Activated T-helper 17 cell treated with anti-CD3 and anti-CD28 coated beads, Interleukin-2, amount 50 U/mL, for 72 hours (primary cell): ENCODE measurements at places on chromosomes 13 and 19.

DNA sequence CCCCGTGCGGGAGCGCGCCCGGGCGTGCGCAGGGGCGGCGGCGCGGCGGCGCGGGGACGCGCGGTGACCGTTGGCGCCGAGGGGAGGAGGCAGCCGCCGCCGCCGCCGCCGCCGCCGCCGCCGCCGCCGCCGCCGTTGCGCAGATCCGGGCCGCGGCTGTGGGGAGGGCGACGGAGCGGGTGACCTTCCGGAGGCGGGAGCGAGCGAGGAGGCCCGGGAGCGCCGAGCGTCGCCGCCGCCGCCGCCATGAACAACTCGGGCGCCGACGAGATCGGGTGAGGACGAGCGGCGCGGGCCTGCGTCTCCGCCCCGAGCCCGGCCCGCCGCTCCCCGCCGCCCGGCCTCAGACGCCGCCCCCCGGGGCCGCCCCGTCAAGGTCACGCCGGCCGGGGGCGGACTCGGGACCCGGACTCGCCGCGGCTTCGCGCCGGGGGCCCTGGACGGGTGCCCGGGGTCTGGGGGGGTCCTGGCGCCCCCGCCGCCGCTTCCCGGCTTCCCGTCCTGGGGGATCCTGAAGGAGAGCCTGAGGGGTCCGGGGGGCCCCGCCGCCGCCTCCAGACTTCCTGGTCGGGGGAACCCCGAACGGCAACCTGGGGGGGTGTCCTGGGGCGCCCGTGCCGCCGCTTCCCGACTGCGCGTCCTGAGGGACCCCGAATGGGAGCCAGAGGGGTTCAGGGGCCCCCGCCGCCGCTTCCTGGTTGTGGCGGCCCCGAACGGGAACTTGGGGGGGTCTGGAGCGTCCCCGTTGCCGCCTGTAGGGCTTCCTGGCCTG lies at the start of gene DAZAP1:
Gene DAZAP1, plus strand, starts transcription at position 59 of the 772 bp plus-strand sequence. Its CDS starts 188 bp downstream, at position 247.
- H3K27me3 ChIP-seq = peaks cover 2% of the 10 kb centered on the region
- H3K4me3 ChIP-seq = peak within 1 kb of the TSS; percentile 95
- peak; percentile 23 for ATAC-seq
- H3K4me1 ChIP-seq = peaks cover 26% of the 10 kb centered on the region

GRCh38 chr13:100540621-100541020 lies 48.0 kb downstream of the GGACT start:
- no peak for ATAC-seq
- no peaks in the 10 kb centered on the region for H3K27me3 ChIP-seq
- H3K4me1 ChIP-seq = peaks cover 5% of the 10 kb centered on the region
- no peak overlapping the region for H3K27ac ChIP-seq
- H3K4me3 ChIP-seq = no peak overlapping the region

GRCh38 chr19:5103061-5103701 lies 134.3 kb downstream of the KDM4B start:
- no peak overlapping the region for H3K27ac ChIP-seq
- ATAC-seq = no peak
- no peaks in the 10 kb centered on the region for H3K4me1 ChIP-seq

DNA sequence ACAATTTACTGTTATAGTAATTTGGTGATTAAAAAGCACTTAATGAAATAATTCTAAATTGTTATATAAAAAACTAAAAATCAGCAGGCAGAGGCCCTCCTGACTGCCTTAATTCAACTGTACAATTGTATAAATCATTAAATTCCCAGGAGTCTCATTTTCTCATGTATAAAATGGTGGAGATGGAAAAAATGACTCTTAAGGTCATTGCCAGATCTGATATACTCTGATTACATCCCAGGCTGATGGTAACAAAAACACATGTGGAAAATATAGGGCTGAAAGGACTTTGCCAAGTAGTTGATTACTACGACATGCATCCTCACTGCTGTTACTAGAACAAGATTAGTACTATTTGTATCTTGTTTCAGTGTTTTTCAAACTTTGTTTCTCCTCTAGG lies 1020.0 kb upstream of the SLC10A2 start:
- no peaks in the 10 kb centered on the region for H3K4me1 ChIP-seq
- ATAC-seq = no peak
- no peaks in the 10 kb centered on the region for H3K27me3 ChIP-seq
- no peak overlapping the region for H3K27ac ChIP-seq
- H3K36me3 ChIP-seq = no peaks in the 10 kb centered on the region
- H3K4me3 ChIP-seq = no peak overlapping the region

DNA sequence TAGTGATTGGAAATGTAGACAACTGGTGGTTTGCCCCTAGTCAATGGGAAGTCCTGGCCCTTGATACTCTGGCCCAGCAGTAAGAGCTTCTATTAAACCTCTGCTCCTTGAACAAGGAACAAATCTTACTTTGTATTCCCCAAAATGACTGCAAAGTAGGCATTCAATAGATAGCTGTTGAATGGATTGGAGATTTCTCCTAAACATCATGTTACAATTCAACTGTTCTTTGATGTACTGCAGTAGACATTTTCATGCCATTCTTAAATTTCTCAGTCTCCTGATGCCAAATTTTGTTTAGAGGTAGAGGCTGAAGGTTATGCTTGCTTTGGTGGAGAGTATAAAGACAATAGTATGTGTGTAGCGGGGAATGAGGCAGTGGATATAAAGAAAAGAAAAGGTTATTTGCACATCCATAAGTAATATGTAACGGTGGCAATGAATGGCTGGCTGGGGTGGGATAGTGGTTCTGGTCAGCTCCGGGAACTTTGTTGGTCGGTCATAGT lies 12.8 kb downstream of the MIR17HG start:
- peaks cover 61% of the 10 kb centered on the region for H3K36me3 ChIP-seq
- no peak for ATAC-seq
- no peaks in the 10 kb centered on the region for H3K27me3 ChIP-seq
- no peak overlapping the region for H3K4me3 ChIP-seq

GRCh38 chr13:111397202-111397880 lies 76.9 kb downstream of the TEX29 start:
- H3K27ac ChIP-seq = no peak overlapping the region
- no peaks in the 10 kb centered on the region for H3K4me1 ChIP-seq
- H3K36me3 ChIP-seq = no peaks in the 10 kb centered on the region
- H3K4me3 ChIP-seq = no peak overlapping the region
- no peak for ATAC-seq
- no peaks in the 10 kb centered on the region for H3K27me3 ChIP-seq

DNA sequence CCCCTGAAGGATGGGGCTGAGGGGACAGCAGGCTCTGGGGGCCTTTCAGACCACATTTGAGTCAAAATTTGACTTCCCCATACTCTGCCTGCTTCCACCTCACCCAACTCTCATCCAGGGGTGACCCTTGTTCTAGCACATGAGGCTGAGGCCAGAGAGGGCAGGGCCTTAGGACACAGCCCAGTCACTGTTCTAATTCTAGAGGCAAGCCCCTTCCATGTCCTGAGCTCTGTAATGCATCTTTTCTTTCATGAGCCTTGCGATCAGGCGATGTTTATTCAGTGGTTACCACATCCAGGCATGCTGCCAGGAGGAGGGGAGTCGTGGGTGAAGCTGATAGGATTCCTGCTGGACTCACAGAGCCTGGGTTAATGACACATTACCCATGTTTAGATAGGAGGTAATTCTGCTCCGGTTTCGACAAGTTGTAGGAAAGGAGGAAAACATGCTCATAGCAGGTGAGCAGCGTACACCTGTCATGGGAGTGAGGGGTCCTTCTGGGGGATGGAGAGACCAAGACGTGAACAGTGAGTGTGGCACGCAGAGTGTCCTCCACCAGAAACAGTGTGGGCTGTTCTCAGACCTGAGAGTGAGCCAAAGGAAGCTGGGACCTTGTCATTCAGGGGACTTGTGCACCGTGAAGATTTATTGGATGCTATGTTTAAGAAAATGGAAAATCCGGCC lies 9.3 kb downstream of the RPS9 start:
- H3K27me3 ChIP-seq = no peaks in the 10 kb centered on the region
- H3K4me1 ChIP-seq = peaks cover 38% of the 10 kb centered on the region
- no peak for ATAC-seq

GRCh38 chr13:82330499-82330898 lies 1551.8 kb downstream of the SLITRK1 start:
- H3K4me3 ChIP-seq = no peak overlapping the region
- H3K27ac ChIP-seq = no peak overlapping the region
- ATAC-seq = no peak
- H3K4me1 ChIP-seq = no peaks in the 10 kb centered on the region
- H3K27me3 ChIP-seq = no peaks in the 10 kb centered on the region
- H3K36me3 ChIP-seq = no peaks in the 10 kb centered on the region

DNA sequence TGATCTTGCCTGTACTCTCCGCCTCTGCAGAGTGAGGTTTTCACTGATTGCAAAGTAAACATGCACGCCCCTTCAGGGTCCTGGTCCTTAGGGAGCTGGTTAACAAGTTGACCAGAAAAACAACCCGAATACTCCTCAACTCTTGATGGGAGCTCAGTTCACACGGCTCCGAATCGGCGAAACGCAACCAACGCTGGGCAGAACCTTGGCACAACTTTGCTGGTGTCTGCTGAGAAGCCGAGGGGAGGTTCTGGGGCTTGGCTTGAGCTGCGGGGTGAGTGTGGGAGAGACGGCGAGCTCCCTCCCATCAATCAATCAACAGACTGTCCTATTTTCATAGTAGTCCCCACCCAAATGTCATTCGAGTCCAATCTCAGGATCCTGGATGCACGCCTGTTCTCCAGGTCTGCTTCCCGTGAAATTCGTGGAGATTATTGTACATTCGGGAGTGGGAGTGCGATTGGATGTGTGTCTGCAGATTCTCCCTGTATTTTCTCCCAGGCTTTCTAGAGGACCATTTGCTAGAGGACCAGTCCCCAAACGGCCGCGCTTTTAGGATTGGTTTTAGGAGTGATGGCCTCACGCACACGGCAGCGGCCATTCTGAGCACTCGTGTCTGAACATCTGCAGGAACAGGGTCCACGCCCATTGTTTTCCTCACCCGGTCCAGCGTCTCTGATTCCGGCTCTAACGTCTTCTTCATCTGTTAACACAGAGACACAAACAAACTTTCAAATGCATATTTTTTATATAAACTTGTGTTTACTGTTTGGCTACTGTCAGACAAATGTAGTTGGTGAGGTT lies 51.6 kb upstream of the F7 start:
- H3K27me3 ChIP-seq = no peaks in the 10 kb centered on the region
- ATAC-seq = no peak
- no peak overlapping the region for H3K4me3 ChIP-seq
- peaks cover 5% of the 10 kb centered on the region for H3K4me1 ChIP-seq
- no peak overlapping the region for H3K27ac ChIP-seq
- H3K36me3 ChIP-seq = no peaks in the 10 kb centered on the region

DNA sequence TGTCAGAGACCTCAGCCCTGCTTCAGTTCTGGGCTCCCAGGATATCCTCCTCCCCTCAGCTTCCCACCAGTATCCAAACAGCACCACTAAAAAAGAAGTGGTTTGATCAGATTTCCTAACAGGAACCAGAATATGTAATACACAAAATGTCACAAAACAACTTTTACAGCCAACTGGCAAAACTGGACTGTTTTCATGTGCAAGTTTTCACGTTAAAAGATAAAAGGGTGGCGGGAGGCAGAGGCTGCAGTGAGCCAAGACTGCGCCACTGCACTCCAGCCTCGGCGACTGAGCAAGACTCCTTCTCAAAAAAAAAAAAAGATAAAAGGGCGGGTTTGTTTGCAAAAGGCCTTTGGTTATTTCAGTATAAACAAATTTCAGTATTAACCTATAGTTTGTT lies 13.1 kb downstream of the PCID2 start:
- H3K4me3 ChIP-seq = no peak overlapping the region
- H3K27ac ChIP-seq = no peak overlapping the region
- H3K4me1 ChIP-seq = no peaks in the 10 kb centered on the region

DNA sequence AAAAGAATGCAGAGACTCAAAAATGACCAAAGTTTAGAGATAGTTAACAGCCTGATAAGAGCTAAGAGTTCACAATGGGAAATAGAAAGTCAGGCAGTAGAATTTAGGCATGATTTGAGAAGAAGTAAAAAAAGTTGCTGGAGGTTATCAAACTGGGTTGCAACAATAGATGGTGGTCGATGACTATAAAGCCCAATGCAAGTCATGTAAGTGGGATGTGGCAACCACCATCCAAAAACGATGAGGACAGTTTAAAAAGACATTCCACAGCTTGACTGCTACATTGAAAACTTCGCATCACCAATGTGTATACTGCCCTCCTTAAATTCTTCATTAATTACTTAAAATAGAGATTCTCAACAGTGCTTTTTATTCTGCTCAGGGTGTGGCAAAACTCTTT lies 19.7 kb downstream of the ELF1 start:
- H3K27me3 ChIP-seq = no peaks in the 10 kb centered on the region
- ATAC-seq = no peak
- H3K36me3 ChIP-seq = peaks cover 52% of the 10 kb centered on the region
- H3K27ac ChIP-seq = peak overlapping the region; percentile 12
- peak overlapping the region; percentile 5 for H3K4me3 ChIP-seq
- H3K4me1 ChIP-seq = peaks cover 53% of the 10 kb centered on the region

DNA sequence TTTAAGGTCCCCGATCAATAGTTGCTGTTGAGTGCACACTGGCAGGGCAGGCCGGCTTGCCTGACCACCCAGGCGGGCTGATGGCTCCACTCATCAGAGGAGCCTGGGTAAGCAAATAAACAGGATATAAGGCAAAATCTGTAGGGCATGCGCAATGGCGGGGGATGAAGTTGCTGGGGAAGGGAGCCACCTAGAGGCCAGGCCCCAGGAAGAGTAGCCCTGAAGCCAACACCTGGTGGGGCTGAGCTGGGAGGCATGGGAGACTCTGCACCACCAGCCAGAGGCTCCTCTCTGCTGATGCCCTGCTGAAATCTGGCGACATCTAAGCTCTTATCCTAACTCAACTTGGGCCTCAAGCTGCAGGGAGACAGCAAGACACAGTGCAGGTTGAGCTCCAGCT lies 324.3 kb downstream of the ZNF536 start:
- H3K4me1 ChIP-seq = no peaks in the 10 kb centered on the region
- ATAC-seq = peak; percentile 44
- H3K36me3 ChIP-seq = no peaks in the 10 kb centered on the region
- peaks cover 15% of the 10 kb centered on the region for H3K27me3 ChIP-seq
- H3K27ac ChIP-seq = no peak overlapping the region

DNA sequence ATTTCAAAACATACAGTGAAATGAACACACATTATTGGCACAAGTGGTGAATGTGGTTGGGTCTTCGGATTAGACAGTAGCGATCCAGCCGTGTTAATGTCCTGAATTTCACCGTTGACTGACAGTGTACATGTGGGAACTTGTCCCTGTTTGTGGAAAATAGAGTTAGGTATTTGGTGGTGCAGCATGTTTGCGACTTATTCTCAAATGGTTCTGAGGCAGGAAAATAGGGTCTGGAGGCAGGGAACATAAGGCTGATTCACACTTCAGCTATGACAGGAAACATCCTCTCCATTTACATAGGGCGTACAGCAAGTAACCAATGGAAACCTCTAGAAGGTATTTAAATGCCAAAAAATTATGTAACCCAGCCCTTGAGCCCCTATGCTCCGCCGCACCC lies 4.2 kb downstream of the LGALS7B start:
- H3K4me1 ChIP-seq = peaks cover 5% of the 10 kb centered on the region
- H3K27ac ChIP-seq = peak overlapping the region; percentile 71
- ATAC-seq = no peak
- no peaks in the 10 kb centered on the region for H3K27me3 ChIP-seq
- no peaks in the 10 kb centered on the region for H3K36me3 ChIP-seq
- peak overlapping the region; percentile 70 for H3K4me3 ChIP-seq

GRCh38 chr13:97142452-97142851 lies 79.7 kb upstream of the MBNL2 start:
- H3K27me3 ChIP-seq = peaks cover 20% of the 10 kb centered on the region
- H3K27ac ChIP-seq = no peak overlapping the region
- H3K4me1 ChIP-seq = peaks cover 7% of the 10 kb centered on the region
- H3K4me3 ChIP-seq = no peak overlapping the region

GRCh38 chr19:16143399-16144215 lies at the start of gene HSH2D:
Gene HSH2D, plus strand, starts transcription at chr19:16143685. Its CDS starts 5,066 bp downstream, at chr19:16148751.
- H3K4me3 ChIP-seq = peak within 1 kb of the TSS; percentile 99
- ATAC-seq = peak; percentile 99
- H3K27me3 ChIP-seq = no peaks in the 10 kb centered on the region
- peaks cover 24% of the 10 kb centered on the region for H3K4me1 ChIP-seq
